ENCODE measurements at places on chromosomes 6 and 20.

GRCh38 chr20:38804682-38805501, 605 bp upstream of the PPP1R16B start:
- no peak for DNase-seq

GRCh38 chr6:159075506-159076228, 30.9 kb upstream of the TAGAP start:
- DNase-seq: peak; percentile 2

DNA sequence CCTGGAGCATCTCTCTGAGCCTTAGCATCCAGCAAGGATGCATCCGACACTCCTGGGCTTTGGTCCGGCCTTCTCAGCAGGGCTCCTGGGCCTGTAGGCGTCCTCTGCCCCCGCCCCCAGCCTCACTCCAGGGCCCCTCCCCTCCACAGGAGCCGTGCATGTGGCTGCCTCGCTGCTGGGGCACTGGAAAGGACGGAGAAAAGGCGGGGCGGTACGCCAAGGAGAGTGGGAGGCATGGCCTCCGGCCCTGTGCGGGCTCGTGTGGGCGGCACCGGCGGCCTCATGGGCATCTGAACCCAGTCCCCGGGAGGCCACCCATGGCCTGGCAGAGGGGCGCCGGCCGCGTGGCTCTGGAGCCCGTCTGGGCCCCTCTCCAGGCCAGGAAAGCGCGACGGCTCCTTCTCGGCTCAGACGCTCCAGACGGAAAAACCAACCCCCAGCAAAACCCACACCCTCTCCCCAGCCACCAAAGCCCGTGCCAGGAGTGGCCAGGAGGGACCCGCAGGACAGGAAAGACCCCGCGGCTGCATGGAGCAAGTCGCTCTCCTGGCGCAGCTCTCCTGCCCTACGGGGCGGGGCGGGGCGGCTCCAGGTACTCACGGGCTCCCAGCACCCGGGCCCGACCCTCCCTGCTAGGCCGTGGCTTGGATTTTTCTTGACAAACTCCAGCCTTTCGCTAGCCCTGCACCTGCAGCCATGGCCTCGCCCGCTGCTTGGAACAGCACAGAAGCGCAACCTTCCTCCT, 419.9 kb downstream of the QKI start:
- no peak for DNase-seq

DNA sequence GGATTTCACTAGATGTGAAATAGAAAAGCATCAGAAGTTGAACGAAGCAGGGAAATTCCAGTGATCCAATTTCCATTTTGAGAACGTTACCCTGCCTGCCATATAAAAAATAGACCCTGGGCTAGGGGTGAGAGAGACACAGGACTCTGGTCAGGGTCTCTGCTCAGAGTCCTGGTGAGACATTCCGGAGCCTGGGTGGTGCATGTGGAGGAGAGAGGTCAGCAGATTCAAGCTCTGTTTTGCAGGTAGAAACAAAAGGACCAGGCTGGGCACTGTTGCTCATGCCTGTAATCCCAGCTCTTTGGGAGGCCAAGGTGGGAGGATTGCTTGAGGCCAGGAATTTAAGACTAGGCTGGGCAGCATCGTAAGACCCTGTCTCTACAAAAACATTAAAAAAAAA, 17.9 kb downstream of the PKIG start:
- no peak for DNase-seq
